ENCODE measurements at places on chromosomes 4 and X.

GRCh38 chr4:86117705-86118302 lies 242.0 kb downstream of the MAPK10 start:
- DNase-seq = peak; percentile 34

DNA sequence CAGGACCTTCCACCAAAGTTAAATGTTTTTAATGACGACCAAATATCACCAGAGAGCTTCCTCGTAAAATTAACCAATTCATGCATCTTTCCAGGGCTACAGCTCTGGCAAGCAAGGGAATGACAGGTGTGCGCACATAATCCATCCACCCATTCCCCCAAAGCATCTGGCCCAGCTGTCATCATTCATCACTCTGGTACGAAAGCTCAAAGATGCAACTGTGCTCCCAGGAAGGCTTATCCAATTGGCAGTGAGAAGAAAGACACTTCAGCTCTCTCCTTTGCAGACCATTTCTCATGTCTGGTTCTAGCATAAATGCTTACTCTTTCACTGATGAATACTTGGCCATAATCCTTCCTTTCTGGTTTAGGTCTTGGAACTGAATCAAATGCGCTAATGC lies 139.2 kb downstream of the NSUN7 start:
- no peak for DNase-seq

- DNase-seq = no peak
Observed at GRCh38 chr4:185950891-185951290, 118.1 kb upstream of the TLR3 start.

GRCh38 chrX:312621-313331 lies 5.8 kb downstream of the GTPBP6 start:
- no peak for DNase-seq

- no peak for DNase-seq
Observed at GRCh38 chr4:74315376-74315775, 7.1 kb downstream of the EPGN start.

Measured in HT1080 (cell line).